ENCODE measurements at places on chromosomes 3 and 15. TPM values are rescaled to one million over a fixed set of nuclear protein-coding genes. Genes with fewer than 3 reads are reported as not detected.

DNA sequence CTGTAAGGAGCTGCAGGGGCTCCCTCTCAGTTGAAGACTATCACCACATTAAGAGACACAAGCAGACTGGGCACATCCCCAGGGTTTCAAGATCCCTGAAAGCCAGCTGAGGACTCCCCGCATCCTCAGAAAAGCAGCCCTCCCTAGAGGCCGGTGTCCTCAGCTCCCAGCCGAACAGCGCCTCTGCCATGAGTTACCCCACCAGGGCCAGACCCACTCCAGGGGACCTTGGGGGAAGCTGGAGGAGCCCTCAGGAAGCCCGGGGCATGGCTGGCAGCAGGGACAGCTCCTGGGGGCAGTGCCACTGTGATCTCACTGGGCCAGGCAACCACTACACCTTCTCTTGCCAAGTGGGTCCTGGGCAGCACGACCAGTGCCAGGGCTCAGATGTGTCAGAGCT is 8.1 kb downstream of the KLF15 start:
- peak; percentile 66 for DNase-seq

- no peak for DNase-seq
Measured at GRCh38 chr15:100708916-100709315, 106.5 kb downstream of the ASB7 start.

DNA sequence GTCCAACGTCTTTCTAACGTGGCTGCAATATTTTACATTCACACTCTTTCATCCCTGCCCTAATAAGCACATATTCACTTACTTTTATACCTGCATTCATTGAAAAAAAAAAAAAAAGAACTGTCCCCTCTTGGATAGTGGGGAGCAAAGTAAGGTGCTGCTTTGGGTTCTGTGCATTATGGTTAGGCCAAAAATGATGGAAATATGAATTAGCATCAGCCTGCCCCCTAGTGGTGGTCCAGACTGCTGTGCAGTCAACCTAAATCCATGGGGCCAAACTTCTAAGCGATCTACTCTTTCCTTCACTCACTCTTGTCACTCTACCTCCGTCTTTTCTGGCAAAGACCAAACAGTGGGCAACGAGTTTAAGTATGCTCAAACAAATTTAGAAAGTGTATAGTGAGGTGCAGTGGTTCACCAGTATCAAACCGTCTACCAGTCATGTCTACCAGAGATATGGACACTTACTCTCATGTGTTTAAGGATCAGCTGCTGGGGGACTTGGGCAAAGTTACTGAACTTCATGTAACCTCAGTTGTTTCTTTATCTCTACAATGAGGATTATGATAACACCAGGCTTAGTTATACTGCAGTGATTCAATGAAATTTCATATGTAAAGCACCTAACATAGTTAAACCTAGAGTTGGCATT is 61.5 kb upstream of the GRM7 start:
- DNase-seq, result no peak

- no peak for DNase-seq
Measured at GRCh38 chr3:167166012-167166411, 214.1 kb downstream of the ZBBX start.

DNA sequence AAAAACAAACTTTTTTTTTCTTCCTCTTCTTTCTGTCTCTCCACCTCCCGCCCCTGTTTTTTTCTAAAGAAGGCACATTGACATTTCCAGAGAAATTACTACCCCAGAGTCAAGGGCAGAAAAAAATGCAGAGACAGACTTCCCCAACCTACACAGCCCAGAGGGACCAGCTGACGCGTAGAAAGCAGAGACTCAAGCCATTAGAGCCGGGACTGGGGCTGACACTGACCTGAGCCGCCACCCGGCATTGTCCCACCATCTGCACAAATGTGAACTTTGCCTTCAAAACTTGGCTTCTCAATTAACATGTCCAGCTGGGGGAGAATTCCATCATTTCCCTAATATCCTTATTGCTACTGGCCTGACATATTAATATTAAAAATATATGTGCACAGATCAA is 385.6 kb downstream of the NR2F2 start:
- DNase-seq, result no peak

GRCh38 chr15:90664650-90665287 is 52.4 kb upstream of the BLM start:
- peak; percentile 75 for DNase-seq

DNA sequence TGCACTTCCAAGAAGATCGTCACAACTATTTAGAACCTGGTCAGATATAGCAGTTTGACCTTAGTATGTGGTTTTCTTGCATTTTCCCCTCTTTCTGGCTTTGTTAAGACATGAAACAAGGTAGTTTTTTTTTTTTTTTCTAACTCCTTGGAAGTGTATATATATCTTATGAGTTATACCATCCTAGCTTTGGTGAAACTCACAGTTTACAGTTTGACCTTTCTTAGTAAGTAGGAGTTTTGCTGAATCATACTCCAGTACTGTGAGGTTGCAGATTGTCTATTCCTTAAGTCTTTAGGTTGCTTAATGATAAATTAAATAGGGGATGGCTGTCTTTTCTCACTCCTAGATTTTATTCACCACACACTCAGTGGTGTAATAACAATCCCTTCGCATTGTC is 325.0 kb downstream of the RBMS3 start:
- no peak for DNase-seq

DNA sequence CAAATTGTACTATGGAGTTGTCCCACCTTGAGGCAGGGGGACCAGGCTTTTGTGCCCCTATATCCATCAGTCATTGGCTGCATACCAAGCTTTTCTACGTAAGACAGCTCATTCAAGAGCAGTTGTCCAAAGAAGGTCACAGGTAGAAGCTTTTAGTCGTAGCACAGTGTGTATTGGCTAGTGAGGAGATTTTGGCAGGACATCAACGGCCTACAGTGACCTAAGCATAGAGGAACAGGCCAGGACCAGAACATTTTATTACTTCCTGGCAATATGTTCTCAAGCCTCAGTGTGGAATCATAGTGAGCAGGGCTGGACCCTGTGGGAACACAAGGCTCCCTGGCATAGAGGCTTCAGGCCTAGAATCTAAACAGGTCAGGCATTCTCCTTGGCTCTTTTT is 105.4 kb upstream of the ANKRD28 start:
- DNase-seq, result peak; percentile 83

- peak; percentile 98 for DNase-seq
Measured at GRCh38 chr15:92917598-92918407, 17.7 kb downstream of the CHD2 start.

The SLCO3A1 gene
- total RNA-seq, result 5.5 TPM

DNA sequence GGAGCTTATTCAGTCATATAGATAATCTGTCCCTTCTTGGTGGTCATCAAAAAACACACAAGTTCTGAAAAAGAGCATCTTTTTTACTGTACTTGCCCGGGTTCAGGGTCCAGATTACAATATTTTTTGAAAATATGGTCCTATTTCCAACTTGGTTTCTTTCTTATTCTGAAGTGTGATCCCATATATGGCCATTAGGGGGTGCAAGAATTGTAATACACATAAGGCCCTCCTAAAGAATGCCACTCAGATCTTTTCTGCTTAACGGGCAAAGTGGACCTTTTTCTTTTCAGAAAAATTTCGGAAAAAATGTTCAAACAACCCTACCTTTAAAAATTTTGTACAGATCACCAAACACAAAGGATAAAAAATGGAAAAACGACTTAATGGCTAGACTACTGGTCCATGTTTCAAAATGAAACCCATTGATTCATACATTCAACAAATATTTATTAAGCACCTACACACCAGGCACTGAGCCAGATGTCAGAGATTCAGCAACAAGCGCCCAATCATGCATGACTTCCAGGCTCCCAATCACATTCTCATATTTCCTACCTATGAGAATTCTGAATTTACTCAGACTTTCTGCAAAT is 102.0 kb upstream of the MYRIP start:
- no peak for DNase-seq

GRCh38 chr15:65285291-65286068 is 1.2 kb downstream of the PARP16 start:
- DNase-seq, result no peak
